ENCODE measurements at places on chromosomes 6 and 20.

DNA sequence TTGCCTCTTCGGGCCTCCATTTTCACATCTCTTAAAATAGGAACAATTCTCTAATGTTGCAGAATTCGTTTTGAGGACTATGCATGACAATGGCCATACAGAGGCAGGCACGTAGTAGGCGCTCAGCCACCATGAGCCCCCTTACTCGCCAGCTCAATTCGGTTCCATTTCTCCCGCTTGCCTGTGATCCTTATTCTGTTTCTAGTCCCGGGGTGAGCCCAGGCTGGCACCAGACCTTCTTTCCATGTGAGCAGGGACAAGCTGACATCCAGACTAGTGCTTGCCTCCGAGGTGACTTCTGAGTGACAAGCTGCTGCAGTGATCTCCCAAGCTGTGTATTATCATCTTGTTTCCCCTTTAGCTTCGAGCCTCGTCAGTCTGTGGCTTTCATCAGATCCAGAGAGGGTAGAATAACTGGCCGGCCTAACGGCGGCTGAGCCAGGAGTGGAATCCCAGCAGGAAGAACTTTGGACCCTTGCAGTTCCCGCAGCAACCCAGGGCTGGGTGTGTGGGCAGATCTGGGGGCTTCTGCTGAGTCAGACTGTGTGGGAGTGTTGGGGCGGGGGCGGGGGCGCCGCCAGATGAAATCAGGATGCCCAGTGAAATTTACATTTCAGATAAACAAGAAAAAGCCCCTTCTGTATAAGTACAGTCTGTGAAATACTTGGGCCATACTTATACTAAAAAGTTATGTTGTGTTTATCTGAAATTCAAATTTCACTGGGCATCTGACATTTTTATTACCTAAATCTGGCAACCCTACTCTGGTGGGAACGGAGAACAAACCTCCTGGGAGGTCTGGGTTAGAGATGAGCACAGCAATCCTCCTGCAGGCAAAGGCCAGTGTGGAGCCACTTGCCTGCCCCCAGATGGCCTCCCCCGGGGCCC is 10.9 kb downstream of the BANF2 start:
- DNase-seq = no peak

DNA sequence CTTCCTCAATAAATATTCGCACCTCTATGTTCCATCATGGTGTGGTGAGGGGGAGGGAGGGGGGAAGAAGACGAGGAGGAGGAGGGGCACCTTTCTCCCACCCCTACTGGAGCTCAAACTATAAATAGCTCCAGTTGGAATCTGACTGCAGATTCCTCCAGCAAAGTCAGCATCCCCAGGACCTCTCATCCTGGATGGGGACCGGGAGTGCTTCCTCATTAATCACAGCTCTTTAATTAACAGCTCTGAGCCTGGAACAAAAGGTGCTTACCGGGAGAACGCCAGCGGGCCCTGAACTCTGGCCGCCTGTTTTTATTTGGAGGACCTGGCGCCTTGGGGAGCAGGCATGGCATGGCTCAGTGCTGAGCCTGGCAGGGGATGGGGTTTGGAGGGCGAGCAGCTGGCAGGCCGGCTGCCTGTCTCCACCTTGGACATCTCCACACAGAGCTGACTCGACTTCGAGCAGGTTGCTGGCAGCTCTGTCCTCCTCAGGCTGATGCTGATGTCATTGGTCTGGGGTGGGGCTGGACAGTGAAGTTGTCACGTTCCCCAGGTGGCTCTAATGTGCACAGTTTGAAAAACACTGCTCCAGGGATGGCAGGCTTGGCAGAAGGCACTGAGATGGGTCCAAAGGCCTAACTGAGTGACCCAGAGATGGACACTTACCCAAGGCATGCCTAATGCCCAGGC is 180.4 kb downstream of the DHX35 start:
- DNase-seq = no peak

- no peak for DNase-seq
Measured at GRCh38 chr6:5315881-5316280, 54.6 kb downstream of the FARS2 start.

DNA sequence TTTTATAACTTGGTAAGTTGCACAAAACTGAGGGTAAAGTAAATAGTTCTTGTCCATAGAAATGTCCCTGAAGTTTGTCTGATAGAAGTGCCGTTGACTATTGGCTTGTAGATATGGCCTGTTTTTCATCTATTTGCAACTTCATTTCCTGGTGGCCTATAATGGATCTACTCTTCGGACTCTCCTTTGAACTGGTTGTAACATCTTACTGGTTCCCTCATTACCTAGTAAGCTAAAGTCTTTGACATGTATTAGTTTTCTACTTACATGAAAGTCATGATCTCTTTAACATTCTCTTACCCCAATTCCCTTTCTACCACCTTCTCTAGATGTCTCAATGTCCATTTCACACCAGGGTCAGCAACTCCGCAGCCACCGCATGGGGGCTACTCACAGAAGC is 146.3 kb downstream of the GRM4 start:
- no peak for DNase-seq

DNA sequence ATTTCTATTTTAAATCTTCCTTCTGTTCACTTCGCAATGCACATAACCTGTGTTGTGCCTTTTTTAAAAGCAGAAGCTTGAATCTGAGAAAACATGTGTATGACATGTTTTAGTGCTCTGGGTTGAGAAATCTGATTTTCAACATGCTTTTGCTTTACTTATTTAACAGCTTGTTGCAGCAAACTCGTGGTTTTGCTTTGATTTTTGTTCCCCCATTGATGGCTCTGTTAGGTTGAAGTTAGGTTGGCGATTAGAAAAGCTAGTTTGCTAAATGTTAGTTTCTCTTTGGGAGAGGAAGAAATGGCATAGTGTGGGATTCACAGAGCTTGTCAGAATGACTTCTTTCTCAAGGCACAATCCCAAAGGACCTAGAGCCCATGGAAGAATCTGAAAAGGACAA is 170.8 kb downstream of the TMEM242 start:
- no peak for DNase-seq

DNA sequence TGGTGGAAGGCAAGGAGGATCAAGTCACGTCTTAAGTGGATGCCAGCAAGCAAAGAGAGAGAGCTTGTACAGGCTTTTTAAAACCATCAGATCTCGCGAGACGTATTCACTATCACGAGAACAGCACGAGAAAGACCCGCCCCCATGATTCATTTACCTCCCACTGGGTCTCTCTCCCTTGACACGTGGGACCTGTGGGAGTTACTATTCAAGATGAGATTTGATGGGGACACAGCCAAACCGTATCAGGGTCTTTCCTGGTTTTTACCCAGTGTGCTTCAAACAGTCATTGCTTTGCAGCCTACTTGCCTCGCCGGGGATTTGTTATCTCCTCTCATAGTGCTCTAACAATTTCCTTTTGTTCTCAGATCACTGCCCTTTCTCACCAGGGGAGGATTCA is 108.2 kb downstream of the UST start:
- no peak for DNase-seq

GRCh38 chr6:135850882-135851281 is 619 bp upstream of the PDE7B start:
- no peak for DNase-seq

DNA sequence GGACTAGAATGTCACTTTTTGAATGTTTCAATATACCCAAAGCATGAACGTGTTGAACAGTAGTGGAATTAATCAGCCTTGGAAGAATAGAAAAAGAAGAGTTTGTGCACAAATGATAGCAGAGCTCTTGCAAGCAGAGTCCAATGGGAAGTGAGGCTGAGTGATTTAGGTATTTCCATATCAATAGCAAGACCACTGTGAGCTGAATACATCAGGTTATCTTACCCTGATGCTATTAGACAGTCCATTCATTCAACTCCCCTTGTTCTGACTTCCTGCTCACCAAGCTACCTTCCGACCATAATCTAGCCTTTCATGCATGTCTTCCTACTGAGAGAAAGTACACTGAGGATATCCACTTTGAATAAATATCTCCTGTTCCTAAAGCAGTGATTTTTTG is 349.2 kb upstream of the RNF217 start:
- no peak for DNase-seq

DNA sequence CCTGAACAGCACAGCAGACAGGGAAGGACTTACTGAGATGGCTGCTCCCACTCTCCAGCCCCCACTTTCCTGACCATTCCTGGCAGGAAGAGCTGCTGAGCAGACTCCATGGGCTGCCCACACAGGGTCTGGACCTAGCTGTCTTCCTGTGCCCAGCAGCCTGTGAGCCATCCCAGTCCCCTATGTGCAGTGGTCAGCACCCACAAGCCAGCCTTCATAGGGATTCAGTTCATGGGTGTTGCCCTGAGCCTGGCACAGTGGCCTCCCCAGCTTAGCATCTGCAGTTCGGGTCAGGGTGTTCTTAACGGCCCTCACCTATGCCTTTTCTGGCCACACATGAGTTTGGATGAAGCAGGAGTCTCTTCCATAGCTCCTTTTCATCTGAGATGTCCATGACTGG is 32.0 kb downstream of the UBD start:
- no peak for DNase-seq

DNA sequence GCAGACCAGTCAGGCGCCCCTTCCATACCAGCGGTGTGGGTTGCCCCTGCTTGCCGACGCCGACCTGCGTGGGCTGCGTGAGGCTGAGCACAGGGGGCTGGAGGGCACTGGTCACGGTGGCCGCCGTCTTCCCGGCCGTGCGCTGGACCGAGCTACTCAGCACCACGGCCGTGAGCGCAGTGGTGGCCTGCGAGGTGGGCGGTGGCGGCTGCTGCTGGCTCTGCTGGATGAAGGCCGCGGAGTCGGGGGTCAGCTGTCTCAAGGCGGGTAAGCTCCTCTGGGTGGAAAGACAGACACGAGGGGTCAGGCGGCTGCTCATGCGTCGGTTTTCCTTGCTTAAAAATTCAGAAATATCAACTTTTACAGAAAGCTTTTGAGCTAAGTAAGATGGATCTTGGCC is 59.2 kb downstream of the TAF4 start:
- no peak for DNase-seq

DNA sequence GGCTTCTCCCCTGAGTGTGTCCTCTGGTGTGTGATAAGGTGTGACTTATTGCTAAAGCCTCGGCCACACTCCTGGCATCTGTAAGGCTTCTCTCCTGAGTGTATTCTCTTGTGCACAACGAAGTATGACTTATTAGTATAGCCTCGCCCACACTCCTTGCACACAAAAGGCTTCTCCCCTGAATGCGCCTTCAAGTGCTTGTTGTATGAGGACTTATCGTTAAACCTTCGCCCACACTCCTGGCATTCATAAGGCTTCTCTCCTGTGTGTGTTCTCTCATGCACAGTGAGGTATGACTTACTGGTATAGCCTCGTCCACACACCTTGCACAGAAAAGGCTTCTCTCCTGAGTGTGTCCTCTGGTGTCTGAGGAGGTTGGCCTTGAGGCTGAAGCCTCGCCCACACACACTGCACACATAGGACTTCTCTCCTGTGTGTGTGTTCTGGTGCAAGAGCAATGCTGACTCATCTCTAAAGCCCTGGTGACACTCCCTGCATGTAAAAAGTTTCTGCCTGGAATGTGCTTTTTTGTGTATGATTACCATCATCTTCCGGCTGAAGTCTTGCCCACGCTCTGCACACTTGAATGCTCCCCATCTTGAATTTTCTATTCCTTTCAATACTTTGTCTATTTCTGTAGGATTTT is 20.4 kb downstream of the ZNF337 start:
- no peak for DNase-seq

GRCh38 chr6:146240322-146240721 is 211.5 kb downstream of the GRM1 start:
- DNase-seq = no peak

- peak; percentile 10 for DNase-seq
Measured at GRCh38 chr6:160248538-160248937, 10.1 kb downstream of the SLC22A2 start.

GRCh38 chr20:45070932-45071632 is 29.8 kb downstream of the KCNS1 start:
- DNase-seq = no peak

- no peak for DNase-seq
Measured at GRCh38 chr6:163398115-163398514, 16.4 kb upstream of the QKI start.

GRCh38 chr6:123925350-123925749 is 121.7 kb downstream of the NKAIN2 start:
- DNase-seq = no peak

- DNase-seq = no peak
Measured at GRCh38 chr20:32563311-32564272, 21.5 kb downstream of the NOL4L start.

DNA sequence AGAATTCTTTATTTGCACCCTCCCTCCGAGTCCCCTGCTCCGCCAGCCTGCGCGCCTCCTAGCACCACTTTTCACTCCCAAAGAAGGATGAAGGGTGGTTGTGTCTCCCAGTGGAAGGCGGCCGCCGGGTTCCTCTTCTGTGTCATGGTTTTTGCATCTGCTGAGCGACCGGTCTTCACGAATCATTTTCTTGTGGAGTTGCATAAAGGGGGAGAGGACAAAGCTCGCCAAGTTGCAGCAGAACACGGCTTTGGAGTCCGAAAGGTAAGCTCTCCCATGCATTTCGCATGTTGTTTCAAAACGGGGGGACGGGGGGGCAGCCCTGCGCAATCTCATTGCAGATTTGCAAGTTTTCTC is 357 bp downstream of the PCSK2 start:
- DNase-seq = no peak

- no peak for DNase-seq
Measured at GRCh38 chr6:108837236-108837971, 10.8 kb upstream of the ARMC2 start.

- peak; percentile 100 for DNase-seq
Measured at GRCh38 chr20:50987493-50988210, 29.0 kb downstream of the MOCS3 start.

DNA sequence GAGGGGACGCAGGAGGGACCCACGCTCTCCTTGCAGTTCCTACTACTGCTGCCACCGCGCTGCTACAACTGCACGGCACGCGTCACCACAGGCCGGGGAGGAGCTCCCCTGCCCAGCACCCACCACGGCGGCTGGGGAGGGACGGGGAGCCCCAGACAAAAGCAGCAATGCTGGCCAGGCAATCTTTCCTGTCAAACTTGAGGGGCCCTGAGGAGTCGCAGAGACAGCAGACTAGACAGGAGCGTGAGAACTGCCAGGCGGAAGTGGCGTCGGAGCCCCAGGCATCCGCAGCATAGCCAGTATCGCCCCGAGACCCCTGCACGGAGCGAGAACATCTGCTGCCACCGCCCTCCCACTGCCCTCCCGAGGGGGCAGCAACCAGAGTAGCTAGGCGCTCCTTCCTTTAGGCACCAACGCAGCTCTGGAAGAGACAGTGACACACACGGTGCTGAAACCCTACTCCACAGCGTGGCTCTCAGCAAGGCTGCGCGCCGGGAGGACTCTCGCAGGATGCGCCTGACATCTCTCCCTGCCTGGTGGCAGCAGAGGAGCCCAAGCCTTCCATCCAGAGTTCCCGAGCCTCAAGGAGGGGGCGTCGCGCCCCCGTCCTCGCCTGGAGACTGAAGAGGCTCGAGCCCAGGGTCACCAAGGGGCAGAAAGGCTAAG is 2.2 kb downstream of the TAF4 start:
- DNase-seq = no peak

GRCh38 chr6:44057931-44058616 is 69.2 kb downstream of the MRPL14 start:
- no peak for DNase-seq

GRCh38 chr6:52115891-52116604 is 28.6 kb upstream of the PKHD1 start:
- DNase-seq = no peak

- DNase-seq = no peak
Measured at GRCh38 chr6:55108134-55109130, 65.9 kb upstream of the HCRTR2 start.

All from HS-5 (cell line).